ENCODE measurements at places on chromosomes 12 and 14.

- no peak for DNase-seq
Measured at GRCh38 chr14:87934185-87934584, 58.8 kb downstream of the GALC start.

DNA sequence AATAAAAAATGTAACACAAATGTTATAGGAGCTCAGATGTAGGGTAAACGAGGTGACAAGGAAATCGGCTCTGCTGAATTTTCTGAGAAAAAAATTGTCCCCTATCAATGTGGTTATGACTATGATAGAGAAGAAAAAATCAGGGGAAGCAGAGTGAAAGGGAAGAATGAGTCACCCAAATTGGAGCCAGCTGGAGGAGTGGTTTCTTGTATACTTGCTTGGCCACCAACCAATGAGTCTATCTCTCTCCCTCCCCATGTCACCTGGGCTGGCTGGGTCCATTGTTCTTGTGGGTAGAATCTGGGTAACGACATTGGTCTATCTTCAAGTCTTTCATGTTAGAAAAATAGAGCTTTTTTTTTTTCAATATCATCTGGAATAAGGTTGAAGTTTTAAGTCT, 196.6 kb upstream of the FLRT2 start:
- DNase-seq: no peak

- no peak for DNase-seq
Measured at GRCh38 chr14:35353409-35354172, 51.0 kb downstream of the NFKBIA start.

- DNase-seq: no peak
Measured at GRCh38 chr12:64008596-64008995, 164.1 kb downstream of the SRGAP1 start.

DNA sequence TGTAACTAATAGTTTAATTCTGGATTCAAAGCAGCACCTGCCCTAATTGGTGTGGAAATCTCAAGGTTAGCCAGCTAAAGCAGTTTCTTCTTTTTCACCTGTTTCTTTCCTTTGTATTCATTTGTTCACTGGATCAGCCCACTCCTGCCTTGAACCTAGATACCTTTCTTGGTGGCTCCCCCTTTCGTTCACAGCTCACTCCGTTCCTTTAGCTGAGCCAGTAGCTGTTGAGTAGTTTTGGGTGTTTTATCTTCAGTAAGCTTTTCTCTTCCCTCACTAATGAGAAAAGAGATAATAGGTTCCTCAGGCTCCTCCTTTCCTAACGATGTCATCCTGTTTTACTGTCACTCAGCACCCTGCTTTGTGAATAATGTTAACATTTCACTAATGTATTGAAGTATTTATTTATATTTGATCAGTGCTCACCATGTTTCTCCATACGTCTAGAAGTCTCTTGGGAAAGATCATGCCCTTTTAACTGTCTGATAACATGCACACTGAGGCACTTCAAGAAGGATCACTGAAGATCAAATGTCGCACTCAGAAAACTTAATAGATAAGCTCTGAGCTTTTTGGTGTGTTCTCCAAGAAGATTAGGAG, 121.1 kb downstream of the TGFB3 start:
- DNase-seq: no peak

DNA sequence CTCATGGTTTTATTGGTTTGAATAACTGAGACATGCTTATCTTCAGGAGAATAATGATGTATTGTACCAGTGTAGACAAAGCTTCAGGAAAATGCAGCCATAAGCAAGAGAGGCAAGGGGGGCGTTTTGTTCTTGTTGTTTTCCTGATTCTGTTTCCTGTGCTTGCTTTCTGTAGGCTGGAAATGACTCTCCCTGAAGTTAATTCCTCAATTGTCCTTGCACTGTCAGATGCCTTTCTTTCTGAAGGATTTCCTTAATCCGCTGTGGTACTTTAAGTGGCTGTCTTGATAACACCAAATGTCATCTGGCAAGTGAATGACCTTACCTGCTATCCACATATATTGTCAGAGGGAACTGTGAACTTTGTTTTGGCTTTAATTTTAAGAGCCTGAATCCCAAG, 220.0 kb downstream of the NEDD1 start:
- DNase-seq: no peak

GRCh38 chr12:15052691-15053090, 79.8 kb downstream of the PDE6H start:
- DNase-seq: no peak

- DNase-seq: no peak
Measured at GRCh38 chr12:3139760-3140159, 62.6 kb downstream of the TSPAN9 start.

- DNase-seq: no peak
Measured at GRCh38 chr12:58314610-58315009, 373.2 kb downstream of the ATP23 start.

- no peak for DNase-seq
Measured at GRCh38 chr12:3316776-3317480, 174.1 kb upstream of the PRMT8 start.

DNA sequence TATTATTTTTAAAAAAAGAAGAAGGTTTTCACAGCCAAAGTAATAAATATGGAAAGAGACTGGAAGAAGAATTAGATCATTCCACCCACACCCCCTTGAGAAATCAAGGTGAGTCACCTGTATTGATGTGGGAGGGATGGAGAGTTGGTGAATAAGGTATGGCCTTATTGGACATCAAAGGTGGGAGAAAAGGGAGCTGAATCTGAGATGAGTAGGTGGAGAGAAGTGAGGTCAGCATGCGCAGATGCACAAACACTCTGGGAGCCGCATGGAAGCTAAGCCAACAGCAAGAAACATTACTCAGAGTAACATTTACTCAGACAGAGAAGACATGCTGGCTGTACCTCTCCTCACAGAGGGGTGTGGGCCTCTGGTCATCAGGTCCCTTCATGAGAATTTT, 113.1 kb upstream of the FOXG1 start:
- no peak for DNase-seq

DNA sequence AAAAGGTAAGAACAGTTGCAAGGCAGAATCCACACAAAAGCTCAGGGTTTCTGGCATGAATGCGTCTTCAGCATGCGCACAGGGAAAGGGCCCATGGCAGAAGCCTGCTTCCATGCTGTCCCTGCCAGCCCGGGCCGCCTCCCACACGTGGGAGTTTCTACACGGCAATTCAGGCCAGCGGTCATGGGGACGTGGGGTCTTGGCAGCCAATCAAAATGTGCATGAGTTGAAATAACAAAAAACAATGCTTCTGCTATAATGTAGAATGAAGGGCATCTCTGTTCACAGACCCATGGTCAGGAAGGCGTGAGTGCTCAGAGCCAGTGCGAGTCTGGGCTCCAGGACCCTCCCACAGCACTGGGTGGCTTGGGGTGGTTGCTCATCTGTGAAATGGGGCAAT, 28.6 kb downstream of the AMN start:
- DNase-seq: no peak

DNA sequence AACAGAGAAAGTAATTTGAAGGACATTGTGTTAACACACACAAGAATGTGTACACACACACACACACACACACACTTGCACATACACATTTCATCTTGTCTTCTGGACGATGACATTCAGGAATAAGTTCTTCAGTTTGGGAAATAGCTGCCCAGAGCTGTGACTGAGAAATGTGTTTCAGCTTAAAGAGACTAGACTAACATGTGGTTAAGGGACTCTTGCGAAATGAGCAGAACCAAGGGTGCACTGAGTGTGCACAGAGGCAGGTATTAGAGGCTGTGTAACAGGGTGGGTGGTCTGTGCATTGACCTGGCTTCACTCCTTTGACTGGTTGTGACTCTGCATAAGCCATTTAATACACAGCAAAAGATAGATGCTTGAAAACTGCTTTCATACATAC, 29.4 kb upstream of the KCNA5 start:
- DNase-seq: no peak

GRCh38 chr14:77844802-77845201, 44.9 kb downstream of the ADCK1 start:
- DNase-seq: no peak

DNA sequence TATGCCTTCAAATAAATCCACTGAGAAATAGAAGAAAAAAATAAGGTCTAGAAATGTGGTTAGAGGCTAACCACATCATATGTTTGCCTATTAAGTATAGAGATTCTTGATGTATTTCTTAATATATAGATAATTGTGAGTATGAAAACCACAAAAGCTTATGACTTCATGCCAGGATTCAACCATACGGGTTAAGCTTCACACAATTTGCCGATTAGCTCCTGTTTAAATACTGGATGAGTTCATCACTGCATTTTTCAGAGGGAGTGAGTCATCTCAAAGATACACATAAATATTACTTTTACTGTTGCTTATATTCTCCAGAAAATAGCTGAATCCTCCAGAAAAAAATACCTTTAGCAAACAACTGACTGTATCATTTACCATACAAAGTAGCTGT, 79.6 kb downstream of the RPL10L start:
- no peak for DNase-seq

GRCh38 chr12:122651520-122652224, 51.5 kb downstream of the HCAR2 start:
- DNase-seq: no peak

DNA sequence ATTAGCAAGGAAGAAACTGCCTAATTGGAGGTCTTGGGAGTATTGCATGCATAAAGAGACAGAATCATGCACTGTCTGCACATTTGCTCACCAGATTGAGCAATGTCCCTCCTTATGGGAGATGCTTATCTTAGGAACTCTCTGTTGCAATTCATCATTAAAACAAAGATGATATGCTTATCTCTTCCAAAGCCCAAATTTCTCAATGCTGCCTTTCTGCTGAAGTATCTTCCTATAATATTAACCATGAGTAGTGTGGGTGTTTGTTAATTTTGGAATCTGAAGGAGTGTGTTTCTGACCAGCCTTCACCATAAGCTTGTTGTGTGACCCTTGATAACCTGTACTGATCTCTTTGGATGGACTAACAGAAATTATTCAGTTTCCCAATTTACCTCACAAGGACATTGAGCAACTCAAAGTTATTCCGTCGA, 1257.6 kb upstream of the FLRT2 start:
- DNase-seq: no peak

- DNase-seq: no peak
Measured at GRCh38 chr12:123160801-123161487, 10.1 kb upstream of the PITPNM2 start.

DNA sequence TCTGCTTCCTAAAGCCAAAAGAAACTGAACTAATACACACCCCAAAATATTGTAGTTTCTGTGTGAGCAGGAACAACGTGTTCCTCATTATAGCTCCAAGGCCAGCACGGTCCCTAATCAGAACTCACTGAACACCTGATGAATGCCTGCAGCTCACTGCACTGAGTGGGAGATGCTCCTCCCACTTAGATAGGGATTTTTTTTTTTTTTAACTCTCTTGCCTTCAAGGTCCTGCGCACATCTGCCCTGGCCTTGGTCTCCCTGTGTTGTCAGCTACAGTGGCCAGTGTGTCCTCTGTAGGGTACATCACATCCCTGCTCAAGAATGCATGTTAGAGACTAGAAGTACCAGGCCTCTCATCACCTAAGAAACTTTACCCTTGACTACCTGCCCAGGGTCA, 44.3 kb upstream of the TMPO start:
- no peak for DNase-seq

DNA sequence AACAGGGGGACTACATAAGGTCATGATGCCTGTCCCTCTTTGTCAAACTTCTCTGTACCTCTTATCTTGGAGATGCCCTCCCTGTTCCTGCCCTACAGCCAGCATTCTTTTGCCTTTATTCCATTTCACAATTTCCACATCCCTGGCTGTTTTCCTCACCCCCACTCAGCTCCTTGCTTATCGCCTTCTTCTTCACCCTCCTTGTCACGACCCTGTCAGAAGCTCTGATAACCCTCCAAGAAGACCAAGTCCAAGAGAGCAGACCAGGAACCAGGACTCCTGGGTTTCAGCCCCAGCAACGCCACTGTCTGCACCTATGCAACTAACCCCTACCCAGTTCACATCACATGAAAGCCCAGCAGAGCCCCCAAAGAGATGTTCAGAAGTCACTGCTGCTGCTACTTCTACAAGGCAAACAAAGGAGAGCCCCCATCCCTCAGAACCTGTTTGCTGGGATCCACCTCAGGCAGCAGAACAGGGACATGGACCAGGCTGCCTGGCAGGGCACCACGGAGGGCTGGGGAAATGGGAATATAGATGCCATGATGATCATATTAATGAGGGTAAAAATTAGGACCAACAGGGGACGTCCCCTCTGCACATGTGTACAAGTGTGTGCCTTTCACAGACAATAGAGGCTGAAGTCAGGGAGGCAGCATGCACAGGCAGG, 92.8 kb downstream of the SINHCAF start:
- no peak for DNase-seq

DNA sequence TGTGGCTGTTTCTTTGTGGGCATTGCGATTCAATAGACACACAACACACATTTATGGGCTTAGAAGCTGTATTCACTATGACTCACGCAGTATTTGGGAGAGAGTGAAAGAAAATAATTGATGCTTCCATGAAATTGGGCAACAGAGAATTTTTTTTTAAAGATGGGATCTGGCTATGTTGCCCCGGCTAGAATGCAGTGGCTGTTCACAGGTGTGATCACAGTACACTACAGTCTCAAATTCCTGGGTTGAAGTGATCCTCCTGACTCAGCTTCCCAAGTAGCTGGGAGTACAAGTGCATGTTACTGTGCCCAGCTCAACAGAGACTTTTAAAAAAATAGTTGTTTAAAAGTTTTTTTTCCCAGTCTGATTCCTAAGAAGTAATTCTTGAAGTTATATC, 146.3 kb downstream of the APAF1 start:
- DNase-seq: no peak

- no peak for DNase-seq
Measured at GRCh38 chr12:12028668-12029402, 41.9 kb upstream of the BCL2L14 start.

DNA sequence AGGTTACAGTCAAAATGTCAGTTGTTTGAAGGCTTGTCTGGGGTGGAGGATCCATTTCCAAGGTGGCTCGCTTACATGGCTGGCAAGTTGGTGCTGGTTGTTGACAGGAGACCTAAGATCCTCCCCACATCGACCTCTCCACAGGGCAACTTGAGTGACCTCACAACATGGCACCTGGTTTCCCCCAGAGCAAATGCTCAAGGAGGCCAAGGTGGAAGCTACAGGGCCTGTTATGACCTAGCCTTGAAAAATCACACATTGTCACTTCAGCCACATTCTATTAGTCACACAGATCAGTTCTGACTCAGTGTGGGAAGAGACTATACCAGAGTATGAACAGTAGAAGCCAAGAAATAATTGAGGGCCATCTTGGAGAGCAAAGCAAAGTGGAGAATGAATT, 11.3 kb upstream of the GNG2 start:
- DNase-seq: peak; percentile 39

GRCh38 chr12:103012884-103013283, 55.4 kb downstream of the ASCL1 start:
- no peak for DNase-seq

- no peak for DNase-seq
Measured at GRCh38 chr12:90404071-90404470, 550.9 kb downstream of the CCER1 start.

All from CD4-positive, alpha-beta T cell treated with Interleukin-15 for 1 hour (primary cell).